ENCODE measurements at places on chromosomes 7 and 10. TPM values are rescaled to one million over a fixed set of nuclear protein-coding genes. Genes with fewer than 3 reads are reported as not detected.

DNA sequence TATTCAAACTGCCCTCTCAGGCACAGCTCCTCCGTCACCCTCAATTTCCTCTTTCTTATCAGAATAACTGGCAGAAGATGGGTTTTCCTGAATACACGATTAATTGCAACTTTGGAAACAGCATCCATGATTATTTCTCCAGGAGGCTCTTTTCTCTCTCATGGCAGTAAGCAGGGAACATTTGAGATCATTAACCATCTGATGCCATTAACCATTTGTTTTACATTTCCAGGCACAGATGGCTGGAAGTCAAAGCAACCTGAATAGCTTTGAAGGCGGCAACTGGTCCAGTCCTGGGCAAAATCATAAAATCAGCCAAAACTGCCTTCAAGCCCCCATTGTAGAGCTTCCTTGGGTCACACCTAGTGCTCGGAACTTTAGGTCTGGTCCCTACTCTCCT lies 289.5 kb upstream of the AOAH start:
- no peak for DNase-seq

TMEM236 gene
- total RNA-seq: 0.17 TPM

ENO4 gene
- under 0.01 TPM for total RNA-seq

WEE2 gene
- total RNA-seq: not detected

ABCC2 gene
- total RNA-seq: 0.66 TPM

SLC39A12 gene
- not detected for total RNA-seq

HOXA9 gene
- under 0.01 TPM for total RNA-seq

CLDN4 gene
- 0.26 TPM for total RNA-seq

VWDE gene
- total RNA-seq: under 0.01 TPM
